ENCODE measurements at places on chromosomes 11 and 22.
A peak's percentile ranks its signal among the peaks of the same experiment; 100 is the strongest.

DNA sequence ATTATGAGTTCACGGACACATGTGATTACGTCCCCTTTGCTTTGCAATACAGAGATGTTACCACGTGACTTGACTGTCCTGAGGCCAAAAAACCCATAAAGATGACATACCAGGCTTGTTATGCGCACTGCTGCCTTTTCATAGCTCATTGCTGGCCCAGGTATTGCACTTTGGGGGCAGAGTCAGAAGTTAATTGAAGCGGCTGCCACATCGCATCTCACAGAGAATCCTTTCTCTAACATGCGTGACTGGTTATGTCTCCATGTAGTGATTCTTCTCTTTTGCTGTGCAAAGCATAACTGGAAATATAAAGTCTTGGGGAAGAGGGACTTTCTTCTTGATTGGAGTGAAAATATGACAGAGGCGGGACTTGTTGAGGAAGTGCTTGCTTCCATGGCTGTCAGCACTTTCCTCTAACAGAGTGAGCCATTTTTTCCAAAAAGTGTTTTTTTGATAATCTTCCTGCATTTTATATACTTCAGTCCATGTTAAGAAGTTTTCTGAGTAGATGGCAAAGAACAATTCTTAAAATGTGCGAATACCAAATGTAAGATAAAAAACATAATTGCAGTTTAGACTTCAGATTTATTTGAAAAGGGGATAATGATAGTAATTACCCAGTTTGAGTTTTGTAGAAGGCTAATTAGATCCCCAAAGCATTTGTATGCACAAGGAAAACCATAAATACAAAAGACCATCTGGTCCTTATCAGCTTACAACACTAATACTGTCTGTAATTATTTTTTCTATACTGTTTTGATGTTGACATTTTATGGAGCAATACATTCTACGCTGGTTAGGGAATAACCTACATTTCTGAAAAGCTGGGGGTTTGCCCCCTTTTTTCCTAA lies 324.6 kb upstream of the MTNR1B start:
- DNase-seq: no peak

- DNase-seq: no peak
Measured at GRCh38 chr11:61546663-61547062, 34.2 kb downstream of the SYT7 start.

DNA sequence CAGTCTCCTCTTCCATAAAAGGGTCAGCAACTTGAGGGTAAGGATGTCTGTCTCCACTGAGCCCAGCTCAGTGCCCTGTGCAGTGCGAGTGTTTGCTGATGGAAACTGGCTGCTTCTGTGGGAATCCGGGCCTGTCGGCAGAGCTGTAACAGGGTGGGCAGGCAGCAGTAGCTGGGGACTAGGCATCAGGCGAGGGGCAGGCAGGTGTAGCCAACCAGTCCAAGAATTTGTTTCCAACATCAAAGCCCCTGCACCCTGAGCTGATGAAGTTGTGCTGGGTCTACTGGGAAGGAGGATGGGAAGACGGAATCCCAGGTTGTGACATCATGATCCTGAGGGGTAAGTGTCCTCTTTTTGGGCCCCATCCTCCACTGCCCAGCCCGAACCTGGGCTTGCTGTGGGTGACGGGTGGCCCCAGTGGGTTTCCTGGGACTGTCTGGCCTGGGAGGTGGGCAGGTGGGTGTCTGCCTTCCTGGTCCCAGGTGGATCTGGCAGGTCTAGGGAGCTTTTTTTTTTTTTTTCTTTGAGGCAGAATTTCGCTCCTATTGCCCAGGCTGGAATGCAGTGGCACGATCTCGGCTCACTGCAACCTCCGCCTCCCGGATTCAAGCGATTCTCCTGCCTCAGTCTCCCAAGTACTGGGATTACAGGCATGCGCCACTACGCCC lies 11.0 kb downstream of the SLC29A2 start:
- no peak for DNase-seq

DNA sequence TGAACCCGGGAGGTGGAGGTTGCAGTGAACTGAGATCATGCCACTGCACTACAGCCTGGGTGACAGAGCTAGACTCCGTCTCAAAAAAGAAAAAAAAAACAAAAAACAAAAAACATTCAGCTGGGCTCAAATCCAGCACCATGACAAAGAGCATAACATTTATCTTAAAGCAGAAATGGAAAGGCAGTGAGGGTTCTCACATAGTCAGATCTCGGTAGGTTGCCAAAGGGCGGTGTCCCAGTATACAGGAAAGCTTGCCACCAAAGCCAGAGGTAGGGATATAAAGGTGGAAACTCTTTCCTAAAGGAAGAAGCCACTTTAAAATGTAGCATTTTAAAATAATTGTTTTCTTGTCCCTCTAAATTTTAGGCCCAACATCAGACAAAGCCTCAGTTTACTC lies 22.4 kb upstream of the CAPRIN1 start:
- DNase-seq: no peak

- DNase-seq: no peak
Measured at GRCh38 chr22:42396621-42397331, 35.4 kb downstream of the NFAM1 start.

- no peak for DNase-seq
Measured at GRCh38 chr11:75514596-75514995, 11.1 kb downstream of the GDPD5 start.

- no peak for DNase-seq
Measured at GRCh38 chr11:113193016-113193415, 121.4 kb upstream of the TTC12 start.

DNA sequence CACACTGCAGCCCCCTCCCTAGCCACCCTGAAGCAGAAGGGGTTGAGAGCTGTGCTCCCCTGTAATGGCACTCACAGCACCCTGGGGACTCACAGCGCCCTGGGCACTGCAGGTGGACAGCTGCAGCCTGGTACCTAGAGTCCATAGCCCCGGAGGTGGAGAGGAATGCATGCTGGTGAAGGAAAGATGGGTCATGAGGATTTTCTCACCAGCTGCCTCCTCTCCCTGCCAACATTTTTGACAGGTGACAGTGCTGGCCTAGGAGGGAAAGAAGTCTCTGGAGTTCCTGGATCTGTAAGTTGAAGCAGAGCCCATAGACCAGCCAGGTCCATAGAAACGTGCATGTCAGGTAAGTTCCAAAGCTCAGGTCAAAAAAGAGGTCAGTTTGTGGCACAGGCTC lies 330.5 kb downstream of the TENM4 start:
- no peak for DNase-seq

- no peak for DNase-seq
Measured at GRCh38 chr11:134362192-134362901, 30.6 kb downstream of the GLB1L2 start.

GRCh38 chr11:120629407-120630080 lies 118.0 kb downstream of the GRIK4 start:
- no peak for DNase-seq

GRCh38 chr11:57425565-57426438 lies 1.1 kb downstream of the SLC43A3 start:
- DNase-seq: peak; percentile 82

DNA sequence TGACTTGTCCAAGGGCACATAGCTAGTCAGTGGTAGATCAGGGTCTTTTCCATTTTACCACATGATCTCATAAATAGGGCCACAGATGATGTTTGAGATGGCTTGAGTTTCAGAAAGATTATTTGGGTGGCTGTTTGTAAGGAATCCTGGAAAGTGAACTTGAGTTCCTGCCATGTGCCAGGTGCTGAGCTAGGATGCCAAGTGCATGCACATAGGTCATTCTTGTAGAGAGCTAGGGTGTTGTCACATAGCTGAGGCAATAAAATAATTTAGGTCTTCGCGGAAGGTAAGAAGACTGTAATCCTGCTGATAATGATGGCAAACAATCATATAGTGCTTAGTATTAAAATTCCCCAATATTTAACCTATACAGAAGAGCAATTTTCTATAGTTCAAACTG lies 1162.6 kb upstream of the TENM4 start:
- DNase-seq: no peak

DNA sequence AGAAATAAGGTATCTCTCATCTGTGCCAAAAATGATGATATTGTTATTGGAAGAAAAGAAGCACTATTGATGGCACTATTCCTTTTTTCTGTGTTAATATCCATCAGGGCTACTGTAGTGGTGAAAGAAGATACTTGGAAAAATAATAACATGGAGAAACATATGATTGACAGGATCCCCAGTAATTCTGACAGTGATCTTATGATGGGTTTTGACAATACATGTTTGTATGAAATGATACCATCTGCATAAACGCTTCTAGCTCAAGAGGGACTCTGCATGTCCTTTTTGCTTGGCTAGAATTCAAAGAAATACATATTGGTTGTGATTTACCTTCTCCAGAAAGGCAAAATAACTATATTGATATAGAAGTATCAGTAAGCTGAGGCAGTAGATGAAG lies 178.1 kb downstream of the GUCY1A2 start:
- DNase-seq: no peak

- DNase-seq: no peak
Measured at GRCh38 chr11:96196181-96196662, 146.8 kb downstream of the MAML2 start.

DNA sequence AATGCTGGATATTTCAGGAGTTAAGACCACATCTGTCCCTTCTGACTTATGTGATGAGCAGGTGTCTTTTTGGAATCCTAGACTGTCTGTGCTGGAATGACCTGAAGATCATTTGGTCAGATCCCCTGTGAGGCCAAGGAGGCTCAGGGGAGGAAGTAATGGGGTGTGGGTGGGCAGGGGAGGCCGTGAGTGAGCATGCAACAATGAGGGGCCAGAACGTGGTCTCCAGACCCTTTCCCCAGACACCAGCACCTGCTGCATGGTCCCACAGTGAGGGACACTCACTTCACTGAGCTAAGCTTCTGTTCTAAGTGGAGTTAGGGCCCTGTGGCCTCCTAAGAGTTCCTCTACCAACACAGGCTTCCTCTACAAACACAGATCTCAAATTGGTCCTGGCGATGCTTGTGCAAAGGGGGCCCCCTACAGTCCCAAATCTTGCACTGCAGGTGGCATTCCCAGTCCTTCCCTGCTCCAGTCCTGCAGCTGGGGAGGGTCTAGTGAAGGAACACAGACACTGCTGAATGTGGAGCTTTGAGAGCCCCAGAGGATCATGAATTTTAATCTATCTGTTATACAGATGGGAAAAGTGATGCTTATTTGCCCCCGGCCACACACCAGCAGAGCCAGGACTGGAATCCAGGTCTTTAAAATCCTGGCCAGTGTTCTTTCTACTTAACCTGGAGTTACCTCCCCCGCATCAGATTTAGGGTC lies 7.4 kb downstream of the USP2 start:
- peak; percentile 87 for DNase-seq

- DNase-seq: peak; percentile 19
Measured at GRCh38 chr11:69868871-69869270, 49.7 kb upstream of the FGF3 start.

DNA sequence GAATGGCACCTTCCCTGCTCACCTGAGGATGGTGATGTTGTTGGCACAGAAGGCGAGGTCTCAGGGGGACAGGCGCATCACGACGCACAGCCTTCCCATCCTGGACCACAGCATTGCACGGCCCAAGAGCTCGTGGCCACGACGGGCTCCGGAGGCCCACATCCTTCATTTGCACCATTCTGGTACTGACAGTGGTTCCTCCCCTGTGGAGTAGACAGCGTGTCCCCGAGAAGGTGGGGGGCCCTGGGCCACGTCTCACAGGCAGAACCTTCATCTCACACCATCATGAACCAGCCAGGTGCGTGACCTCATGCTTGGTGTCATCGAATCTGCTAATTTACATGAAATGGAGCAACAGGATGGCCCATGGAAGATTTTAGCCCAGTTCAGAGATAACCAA lies 180.0 kb downstream of the CTTN start:
- peak; percentile 35 for DNase-seq

DNA sequence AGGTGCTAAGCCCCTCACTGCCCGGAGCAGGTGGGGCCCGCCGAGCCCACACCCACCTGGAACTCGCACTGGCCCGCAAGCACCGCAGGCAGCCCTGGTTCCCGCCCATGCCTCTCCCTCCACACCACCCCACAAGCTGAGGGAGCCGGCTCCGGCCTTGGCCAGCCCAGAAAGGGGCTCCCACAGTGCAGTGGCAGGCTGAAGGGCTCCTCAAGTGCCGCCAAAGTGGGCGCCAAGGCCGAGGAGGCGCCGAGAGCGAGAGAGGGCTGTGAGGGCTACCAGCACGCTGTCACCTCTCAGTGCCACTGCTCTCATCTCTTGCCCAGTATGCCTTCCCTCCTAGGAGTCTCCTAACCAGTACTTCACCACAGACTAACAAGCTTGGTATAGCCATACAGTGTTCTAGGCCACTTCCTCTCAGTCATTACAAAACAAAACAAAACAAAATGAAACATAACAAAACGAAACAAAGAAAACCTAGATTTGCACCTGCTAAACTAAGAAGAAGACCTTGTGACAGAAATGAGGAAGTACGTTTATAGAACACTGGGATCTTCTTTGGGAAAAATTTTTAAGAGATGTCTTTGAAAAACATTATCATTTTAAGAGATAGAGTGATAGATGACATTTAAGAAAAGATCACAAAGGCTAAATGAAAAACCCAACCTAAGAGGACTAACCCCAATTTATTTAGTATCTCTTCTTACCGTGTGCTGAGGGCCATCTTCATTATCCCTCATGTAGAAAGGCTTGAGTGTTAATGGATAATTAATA lies 47.7 kb upstream of the GAB2 start:
- no peak for DNase-seq

GRCh38 chr22:39718921-39719475 lies 148.4 kb downstream of the CACNA1I start:
- peak; percentile 37 for DNase-seq

- DNase-seq: no peak
Measured at GRCh38 chr11:34823639-34824038, 92.5 kb downstream of the APIP start.

- DNase-seq: no peak
Measured at GRCh38 chr11:35811783-35812182, 132.1 kb upstream of the LDLRAD3 start.

DNA sequence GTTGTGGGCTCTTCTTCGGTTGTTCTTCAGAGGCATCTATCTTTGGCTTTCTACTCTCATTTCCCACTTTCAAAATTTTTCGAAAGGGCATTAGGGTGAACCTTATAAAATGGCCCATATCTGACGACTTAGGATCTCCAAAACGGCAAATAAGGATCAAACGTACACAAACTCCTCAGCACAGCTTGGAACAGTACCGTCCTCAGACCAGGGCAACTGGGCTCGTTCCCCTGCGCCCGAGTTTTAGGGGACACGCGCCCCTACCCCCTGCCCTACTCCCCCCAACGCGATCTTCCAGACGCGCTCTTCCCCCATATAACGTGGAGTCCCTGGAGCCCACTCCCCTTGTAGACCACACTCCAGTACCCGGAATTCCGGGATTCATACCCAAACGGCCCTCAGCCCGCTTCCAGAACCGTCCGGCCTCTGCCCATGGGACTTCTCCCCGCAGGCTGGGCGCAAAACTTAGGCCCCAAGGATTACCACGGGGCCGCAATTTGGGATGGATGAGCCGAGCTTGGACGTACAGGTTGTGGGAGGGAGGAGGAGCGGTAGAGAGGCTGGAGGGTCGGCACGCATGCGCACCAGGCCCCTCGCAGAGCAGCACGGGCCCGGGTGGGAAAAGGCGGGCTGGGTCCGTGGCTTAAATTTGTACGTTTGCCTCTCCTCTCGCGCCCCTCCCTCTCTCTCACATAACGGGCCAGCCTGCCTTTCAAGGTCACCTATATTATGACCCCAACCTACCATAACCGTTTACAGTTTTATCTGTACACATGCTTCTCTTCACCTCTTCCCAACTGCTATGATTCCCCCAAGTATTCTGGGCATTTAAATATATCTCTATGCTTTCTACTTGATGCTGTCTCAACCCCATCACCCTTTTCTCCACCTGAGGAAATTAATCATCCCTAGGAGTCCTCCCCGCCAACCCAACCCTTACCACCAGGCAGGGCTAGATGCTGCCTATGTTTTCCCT lies 3.4 kb downstream of the CCDC89 start:
- DNase-seq: peak; percentile 84

All from sciatic nerve (tissue), 2 donors.